HTR-8/SVneo (cell line): ENCODE measurements at places on chromosomes 4 and X.

- no peak for DNase-seq
Observed at GRCh38 chr4:173270312-173271027, 63.7 kb downstream of the HMGB2 start.

DNA sequence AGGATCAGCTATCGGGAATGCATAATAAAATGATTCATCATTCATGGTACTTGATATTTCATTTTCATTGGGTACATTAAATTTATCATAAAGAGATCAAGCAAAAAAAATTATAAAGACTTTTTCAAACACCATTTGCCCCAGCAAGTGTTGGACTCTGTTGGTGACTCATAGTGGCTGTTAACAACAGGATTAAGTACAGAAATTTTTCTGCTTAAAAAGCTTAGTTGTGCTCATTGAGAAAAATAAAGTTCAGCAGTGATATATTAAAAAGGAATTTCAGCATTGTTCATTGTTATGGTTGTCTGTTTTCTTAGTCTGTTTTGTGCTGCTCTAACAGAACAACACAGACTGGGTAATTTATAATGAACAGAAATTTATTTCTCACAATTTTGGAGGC, 86.2 kb upstream of the PCDH10 start:
- DNase-seq, result no peak

DNA sequence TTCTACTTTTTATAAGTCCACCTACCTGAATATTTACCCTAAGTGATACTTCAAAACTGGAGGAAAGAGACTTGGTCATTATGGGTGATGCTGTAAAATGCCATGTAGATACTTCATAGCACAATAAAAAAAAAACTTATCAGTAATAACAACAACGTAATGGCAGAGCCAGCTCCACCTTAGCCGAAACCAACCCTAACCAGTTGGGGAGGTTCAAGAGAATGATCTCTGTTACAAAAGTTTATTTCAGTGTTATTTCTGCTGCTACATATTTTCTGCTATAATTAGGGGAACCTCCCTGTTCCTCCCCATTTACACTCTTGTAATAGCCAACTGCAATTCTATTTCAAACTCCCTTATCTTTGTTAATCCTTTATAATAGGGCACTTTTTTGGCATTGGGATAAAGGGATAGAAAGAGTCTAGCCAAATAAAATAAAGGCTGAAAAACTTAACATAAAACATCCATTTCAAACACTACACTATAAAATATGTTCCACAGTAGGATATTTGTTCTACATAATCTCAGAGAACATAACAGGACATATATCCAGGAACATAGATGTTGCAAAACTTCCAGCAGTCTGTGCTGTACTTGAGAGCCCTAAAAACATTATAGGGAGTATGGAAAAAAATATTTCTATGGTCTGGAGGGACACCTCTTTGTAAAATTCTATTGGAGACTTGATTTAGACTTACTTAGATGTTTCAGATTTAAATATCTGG, 138.7 kb upstream of the POF1B start:
- no peak for DNase-seq

DNA sequence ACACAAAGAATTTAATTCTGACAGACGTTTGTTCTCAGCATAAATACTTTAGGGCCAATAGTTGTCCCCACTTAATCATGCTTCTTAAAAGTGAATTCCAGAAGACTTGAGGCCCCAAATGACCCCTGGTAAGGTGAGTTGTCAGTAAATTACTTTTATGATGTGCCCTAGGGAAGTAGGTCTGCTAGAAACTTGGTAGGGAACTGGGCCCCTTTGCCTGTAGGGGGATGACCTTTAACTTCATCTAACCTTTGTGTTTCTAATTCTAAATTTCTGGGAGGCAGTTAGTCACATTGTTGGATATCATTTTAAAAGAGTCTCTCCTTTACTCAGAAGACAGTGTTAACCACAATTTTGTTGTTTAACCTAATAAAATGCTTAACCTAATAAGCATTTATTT, 28.8 kb downstream of the HHIP start:
- DNase-seq, result no peak

DNA sequence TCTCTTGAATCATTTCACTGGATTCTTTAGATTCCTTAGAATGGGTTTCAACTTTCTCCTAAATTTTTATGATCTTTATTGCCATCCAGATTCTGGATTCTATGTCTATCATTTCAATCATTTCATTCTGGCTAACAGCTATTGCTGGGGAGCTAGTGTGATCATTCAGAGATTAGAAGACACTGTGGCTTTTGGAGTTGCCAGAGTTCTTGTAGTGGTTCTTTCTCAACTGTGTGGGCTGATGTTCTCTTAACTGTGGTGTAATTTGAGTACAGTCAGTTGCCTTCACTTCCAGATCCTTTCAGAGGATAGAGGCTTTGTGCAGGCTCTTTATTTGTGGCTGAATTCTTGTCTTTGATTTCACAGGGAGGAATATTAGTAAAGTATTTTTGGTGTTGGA, 12.1 kb upstream of the CSN2 start:
- DNase-seq, result no peak

DNA sequence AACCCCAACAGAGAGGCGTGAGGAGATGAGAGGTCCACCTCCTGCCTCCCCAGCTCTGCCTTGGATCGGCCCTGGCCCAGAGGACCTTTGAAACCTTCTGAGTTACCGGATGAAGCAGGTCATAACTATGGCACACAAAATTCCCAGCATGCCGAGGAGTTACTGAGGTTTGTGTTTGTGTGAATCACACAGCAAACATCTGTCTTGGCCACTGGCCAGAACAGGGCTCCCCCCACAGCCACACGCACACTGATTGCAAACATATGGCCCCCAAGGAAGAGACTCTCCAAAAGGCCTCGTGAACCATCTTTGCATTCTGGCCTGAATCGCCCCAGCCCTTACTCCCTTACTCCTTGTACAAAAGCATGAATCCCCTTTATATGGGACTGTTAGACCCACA, 18.9 kb downstream of the RPS4X start:
- DNase-seq, result no peak

GRCh38 chr4:99677161-99677560, 19.5 kb upstream of the C4orf54 start:
- DNase-seq, result no peak

GRCh38 chr4:177177541-177178081, 132.1 kb upstream of the NEIL3 start:
- DNase-seq, result no peak

GRCh38 chr4:41178372-41179370, 35.7 kb downstream of the APBB2 start:
- peak; percentile 8 for DNase-seq

GRCh38 chr4:158161551-158162354, 11.1 kb downstream of the GASK1B start:
- peak; percentile 44 for DNase-seq

GRCh38 chr4:7285244-7286094, 93.1 kb downstream of the SORCS2 start:
- DNase-seq, result no peak

DNA sequence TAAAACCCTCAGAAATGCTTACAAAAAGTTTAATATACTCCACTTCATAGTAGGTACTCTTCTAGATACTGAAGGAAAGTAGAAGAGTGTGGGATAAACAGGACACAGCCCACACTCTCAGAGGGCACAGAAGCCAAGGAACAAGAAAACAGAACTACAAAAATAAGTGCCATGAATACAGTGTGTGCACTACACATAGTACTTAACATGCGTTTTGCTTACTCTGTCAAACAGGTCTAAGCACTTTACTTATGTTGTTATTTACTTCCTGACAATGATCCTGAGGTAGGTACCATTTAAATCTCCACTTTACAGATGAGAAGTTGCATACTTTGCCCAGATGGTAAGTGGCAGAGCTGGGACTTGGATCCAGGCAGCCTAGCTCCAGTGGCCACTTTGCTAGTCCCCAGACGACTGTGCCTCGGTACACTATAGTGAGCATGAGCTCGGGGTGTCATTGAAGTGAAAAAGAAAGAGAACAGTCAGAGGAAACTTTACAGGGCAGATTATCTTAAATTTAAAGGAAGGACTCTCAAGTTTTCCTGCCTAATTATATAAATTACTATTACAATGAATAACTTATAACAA, 120.3 kb downstream of the BANK1 start:
- DNase-seq, result no peak

- no peak for DNase-seq
Observed at GRCh38 chrX:130563476-130563875, 161.7 kb downstream of the RBMX2 start.

DNA sequence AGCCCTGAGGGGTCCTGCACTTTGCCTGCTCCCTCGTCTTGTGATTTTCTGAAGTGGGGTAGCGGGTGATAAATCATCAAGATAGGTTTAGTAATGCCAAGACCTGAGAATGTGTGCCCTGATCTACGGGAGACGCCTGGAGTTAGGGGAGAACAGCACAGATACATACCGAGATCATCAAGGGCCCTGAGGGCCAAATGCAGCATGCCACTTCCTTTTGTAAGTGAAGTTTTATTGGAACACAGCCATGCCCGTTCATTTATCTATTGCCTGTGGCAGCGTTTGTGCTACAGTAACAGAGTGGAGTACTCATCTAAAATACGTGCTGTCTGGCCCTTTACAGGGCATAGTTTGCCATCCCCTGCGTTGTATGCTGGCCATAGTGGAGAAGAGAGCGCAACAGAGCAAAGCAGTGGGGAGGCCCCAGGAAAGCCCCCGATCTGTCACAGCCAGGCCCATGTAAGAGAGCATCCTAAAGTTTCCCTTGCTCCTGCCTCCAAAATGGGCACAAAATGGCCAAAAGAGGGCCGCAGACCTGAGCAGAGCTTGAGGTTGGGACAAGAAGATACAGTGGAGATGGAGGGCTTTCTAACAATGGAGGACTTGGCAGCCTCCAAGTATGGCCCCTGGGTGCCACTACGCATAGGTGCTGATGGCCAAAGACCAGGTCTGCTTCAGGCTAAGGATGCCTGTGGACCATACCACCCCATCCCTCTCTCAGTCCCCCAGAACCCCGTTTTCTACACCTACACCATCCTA, 167.0 kb downstream of the SMIM20 start:
- DNase-seq, result no peak

DNA sequence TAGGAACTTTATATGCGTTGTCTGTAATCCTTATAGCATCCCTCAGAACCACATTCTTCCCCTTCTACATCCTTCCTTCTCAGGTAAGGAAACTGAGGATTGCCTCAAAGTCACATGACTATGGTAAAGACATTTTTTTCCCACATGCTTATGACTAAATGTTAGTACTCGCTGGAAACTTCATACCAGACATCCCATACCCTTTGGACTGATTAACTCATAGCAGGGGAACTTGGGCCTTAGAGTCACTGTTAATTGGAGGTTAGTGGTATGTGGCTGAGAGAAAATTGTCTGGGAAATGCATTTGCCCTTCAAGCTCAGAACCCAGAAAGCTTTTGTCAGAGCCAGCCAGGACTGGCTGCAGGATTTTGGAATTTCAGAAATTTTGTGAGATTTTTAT, 155.0 kb downstream of the RELL1 start:
- no peak for DNase-seq
